ENCODE measurements at places on chromosomes 1 and 21.

- H3K4me1 ChIP-seq: no peaks in the 10 kb centered on the region
- H3K27me3 ChIP-seq: no peaks in the 10 kb centered on the region
- H3K36me3 ChIP-seq: no peaks in the 10 kb centered on the region
- no peak overlapping the region for H3K27ac ChIP-seq
- DNase-seq: no peak
- H3K4me3 ChIP-seq: no peak overlapping the region
Measured at GRCh38 chr1:113095790-113096455, 22.9 kb downstream of the LRIG2 start.

- no peaks in the 10 kb centered on the region for H3K36me3 ChIP-seq
- H3K27me3 ChIP-seq: no peaks in the 10 kb centered on the region
- no peaks in the 10 kb centered on the region for H3K4me1 ChIP-seq
- DNase-seq: no peak
Measured at GRCh38 chr1:55364216-55364615, 149.1 kb upstream of the USP24 start.

- no peaks in the 10 kb centered on the region for H3K4me1 ChIP-seq
- H3K27me3 ChIP-seq: no peaks in the 10 kb centered on the region
- DNase-seq: no peak
- no peaks in the 10 kb centered on the region for H3K36me3 ChIP-seq
- H3K27ac ChIP-seq: no peak overlapping the region
Measured at GRCh38 chr1:206591226-206591625, 21.0 kb downstream of the EIF2D start.

DNA sequence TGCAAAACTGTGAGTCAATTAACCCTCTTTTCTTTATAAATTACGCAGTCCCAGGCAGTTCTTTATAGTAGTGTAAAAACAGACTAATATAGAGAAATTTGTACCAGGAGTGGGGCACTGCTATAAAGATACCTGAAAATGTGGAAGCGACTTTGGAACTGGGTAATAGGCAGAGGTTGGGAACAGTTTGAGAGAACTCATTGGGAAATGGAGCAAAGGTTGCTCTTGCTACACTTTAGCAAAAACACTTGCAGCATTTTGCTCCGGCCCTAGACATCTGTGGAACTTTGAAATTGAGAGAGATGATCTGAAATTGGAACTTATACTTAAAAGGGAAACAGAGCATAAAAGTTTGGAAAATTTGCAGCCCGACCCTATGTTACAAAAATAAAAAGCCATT is 810.9 kb downstream of the LTN1 start:
- H3K27ac ChIP-seq: no peak overlapping the region
- no peak for DNase-seq
- no peaks in the 10 kb centered on the region for H3K36me3 ChIP-seq
- no peak overlapping the region for H3K4me3 ChIP-seq
- no peaks in the 10 kb centered on the region for H3K27me3 ChIP-seq

DNA sequence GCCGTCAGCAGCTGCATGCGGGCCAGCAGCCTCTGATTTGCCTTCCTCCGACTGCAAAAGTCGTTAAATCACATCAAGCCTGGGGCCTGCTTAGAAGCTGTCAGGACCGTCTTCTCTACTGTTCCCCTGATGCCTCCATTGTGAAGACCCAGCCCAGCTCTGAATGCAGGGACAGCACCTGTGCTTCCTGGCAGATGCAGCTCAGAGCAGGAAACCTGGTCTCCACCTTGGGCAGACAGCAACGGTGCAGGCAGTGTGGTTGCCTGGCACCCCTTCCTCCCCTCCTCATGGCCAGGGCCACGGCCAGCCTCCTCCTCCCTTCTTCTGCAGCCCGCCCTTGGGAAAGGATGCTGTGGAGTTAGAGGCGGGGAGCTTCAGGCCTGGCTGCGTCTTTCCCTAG is 92.3 kb upstream of the COL6A1 start:
- DNase-seq: no peak
- H3K4me3 ChIP-seq: no peak overlapping the region
- H3K27me3 ChIP-seq: no peaks in the 10 kb centered on the region
- H3K4me1 ChIP-seq: no peaks in the 10 kb centered on the region

DNA sequence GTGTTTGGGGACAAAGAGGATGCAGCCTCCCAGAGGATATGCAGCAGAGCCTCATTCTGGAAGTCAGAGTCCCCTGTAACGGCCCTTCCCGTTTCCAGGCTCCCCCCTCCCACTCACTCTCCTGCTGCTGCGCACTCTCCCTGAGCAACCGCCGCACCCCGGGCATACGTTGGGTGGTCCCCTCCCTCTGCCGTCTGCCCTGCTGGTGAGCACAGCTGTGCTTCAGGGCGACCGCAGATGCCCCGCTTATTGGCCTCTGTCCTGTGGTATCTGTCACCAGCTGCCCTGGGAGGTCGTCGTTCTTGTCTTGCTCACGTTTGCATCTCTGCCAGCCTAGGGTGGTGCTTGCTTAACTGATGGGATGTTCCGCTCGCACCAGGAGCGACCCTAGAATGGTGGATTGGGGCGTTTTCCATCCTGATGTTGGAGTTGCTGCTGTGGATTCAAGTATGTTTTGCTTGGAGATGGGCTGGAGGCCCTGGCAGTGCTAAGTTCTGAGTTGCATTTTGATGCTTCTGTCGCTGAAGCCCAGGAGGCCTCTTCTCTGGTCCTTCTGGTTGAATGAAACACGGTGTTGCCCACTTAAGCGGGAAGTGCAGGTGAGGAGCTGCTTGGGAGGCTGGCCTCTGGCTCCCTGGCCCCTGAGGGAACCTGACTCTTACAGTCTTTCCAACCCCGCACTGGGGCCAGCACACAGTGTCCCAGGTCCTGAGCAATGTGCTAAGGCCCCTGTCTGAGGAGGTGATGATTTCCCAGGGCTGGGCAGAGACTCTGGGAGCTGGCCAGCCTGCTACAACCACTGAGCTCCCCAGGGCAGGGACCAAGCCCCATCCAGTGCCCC is 3.2 kb downstream of the TMEM201 start:
- H3K4me1 ChIP-seq: peaks cover 8% of the 10 kb centered on the region
- H3K4me3 ChIP-seq: no peak overlapping the region
- no peaks in the 10 kb centered on the region for H3K36me3 ChIP-seq
- H3K27me3 ChIP-seq: no peaks in the 10 kb centered on the region
- no peak overlapping the region for H3K27ac ChIP-seq

DNA sequence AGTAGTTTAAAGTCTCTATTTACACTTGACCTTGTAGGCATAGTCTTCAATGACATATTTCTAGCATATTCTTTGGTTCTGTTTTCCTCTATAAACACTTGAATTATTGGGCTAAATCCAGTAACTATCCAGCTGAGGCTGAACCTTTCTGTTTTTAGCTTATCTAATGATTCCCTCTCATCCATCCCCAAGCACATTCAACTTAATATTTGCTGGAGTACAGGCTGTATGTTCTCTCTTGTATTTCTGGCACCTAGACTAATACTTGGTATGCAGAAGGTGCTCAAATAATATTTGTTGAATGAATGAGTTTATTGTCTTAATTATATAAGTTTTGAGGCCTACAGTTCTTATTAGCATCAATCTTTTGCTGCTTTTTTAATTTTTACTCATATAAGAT is 88.7 kb downstream of the RABGAP1L start:
- H3K4me1 ChIP-seq: no peaks in the 10 kb centered on the region
- no peaks in the 10 kb centered on the region for H3K27me3 ChIP-seq
- no peak overlapping the region for H3K27ac ChIP-seq
- H3K4me3 ChIP-seq: no peak overlapping the region
- H3K36me3 ChIP-seq: no peaks in the 10 kb centered on the region

GRCh38 chr1:24186993-24187790 is at the start of gene IFNLR1:
IFNLR1 (minus strand) TSS chr1:24187289; CDS start chr1:24187248, 41 bp downstream.
- peak within 1 kb of the TSS; percentile 79 for H3K4me3 ChIP-seq
- H3K27ac ChIP-seq: no peak within 1 kb of the TSS
- no peaks in the 10 kb centered on the region for H3K27me3 ChIP-seq

- H3K4me3 ChIP-seq: no peak overlapping the region
- H3K4me1 ChIP-seq: peaks cover 2% of the 10 kb centered on the region
- peak; percentile 40 for DNase-seq
- no peaks in the 10 kb centered on the region for H3K27me3 ChIP-seq
Measured at GRCh38 chr1:36846357-36846756, 188.0 kb downstream of the GRIK3 start.

DNA sequence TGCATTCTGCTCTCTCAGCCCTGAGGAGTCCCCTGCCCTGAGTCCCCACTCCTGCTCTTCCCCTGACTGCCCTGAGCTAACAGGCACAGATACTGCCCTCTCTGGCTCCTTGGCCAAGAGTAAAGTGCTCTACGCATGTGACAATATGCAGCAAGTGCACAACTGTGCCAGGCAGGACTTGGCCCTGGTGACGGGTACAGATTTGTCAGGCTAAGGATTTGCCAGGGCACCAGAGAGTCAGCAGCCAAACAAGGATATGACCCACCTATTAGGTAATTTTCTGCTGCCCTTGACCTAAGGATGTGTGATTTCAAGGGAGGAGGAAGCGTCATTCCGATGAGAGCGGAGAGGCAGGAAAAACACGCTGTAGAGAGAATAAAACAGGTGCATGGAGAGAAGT is 339.0 kb downstream of the PTPRU start:
- no peak overlapping the region for H3K27ac ChIP-seq
- H3K4me1 ChIP-seq: no peaks in the 10 kb centered on the region
- no peaks in the 10 kb centered on the region for H3K27me3 ChIP-seq
- H3K4me3 ChIP-seq: no peak overlapping the region

DNA sequence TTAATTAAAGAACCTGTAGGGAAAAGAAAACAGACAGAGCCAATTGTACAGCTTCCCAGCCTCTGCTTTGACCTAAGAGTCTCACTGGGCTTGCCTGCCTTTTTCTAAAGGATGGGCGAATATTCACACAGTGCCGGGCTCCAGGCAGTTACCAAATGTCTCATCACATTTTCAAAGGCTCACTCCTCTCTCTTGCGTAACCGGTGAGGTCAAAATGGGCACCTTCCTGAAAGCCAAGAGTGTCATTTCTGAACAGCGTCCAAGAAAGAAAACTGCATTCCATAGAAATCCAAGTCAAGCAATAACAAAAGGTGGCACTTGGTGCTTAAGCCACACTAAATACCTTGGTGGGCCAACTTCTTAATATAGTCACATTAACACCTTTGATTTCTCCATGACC is 710 bp upstream of the PALMD start:
- H3K4me1 ChIP-seq: peaks cover 6% of the 10 kb centered on the region
- H3K4me3 ChIP-seq: no peak overlapping the region
- H3K36me3 ChIP-seq: no peaks in the 10 kb centered on the region

GRCh38 chr21:42460391-42461184 is 35.4 kb downstream of the RSPH1 start:
- H3K36me3 ChIP-seq: no peaks in the 10 kb centered on the region
- no peak overlapping the region for H3K27ac ChIP-seq
- no peak overlapping the region for H3K4me3 ChIP-seq
- H3K4me1 ChIP-seq: peaks cover 12% of the 10 kb centered on the region

DNA sequence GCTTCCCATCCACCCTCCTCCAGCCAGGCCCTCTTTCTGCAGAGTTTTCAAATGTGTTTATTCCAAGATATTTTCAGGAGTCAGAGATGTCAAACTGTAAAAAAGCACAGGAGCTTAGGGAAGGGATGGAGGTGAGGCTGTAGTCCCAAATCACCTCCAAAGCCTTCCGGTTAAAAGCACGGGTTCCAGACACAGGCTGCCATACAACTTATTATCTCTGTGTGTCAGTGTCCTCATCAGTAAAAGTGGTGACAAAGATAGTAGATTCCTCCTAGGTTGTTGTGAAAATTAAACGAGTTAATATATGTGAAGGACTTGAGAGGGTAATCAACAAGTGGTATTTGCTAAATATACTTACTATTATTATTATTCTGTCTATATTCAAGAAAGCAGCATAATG is 15.1 kb downstream of the S100A7A start:
- DNase-seq: no peak
- H3K4me1 ChIP-seq: no peaks in the 10 kb centered on the region
- H3K36me3 ChIP-seq: no peaks in the 10 kb centered on the region
- H3K4me3 ChIP-seq: no peak overlapping the region
- no peaks in the 10 kb centered on the region for H3K27me3 ChIP-seq
- H3K27ac ChIP-seq: no peak overlapping the region

DNA sequence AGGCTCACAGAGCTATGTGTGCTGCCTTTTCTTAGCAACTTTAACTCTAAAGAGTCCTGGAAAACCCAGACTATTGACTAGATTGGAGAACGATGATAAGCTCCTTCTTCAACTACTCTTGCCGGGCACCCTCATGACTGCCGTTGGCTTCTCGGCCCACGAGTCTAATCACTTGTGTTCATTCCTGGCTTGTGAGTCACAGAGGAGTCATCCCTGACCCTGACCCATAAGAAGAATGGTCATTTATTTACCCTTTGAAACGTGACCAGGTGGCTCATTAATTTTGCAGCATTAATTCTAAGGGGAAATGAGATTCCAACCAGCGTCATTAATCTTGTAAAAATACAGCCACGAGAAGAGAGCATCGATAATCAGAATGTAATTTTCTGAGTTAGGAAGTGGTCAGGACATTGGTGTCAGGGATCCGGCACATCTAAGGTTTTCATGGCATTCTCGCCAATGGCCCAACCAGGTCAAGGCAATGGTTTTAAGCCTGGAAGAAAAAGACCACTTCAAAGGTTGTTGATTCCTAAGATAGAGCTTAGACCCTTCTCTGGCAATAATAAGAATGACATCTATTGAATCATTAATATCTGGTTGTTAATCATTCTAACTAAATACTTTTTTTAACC is 183.6 kb upstream of the RUNX1 start:
- H3K4me3 ChIP-seq: no peak overlapping the region
- no peaks in the 10 kb centered on the region for H3K27me3 ChIP-seq
- DNase-seq: peak; percentile 71
- no peaks in the 10 kb centered on the region for H3K4me1 ChIP-seq
- H3K36me3 ChIP-seq: no peaks in the 10 kb centered on the region

GRCh38 chr1:8354038-8354437 is 36.1 kb downstream of the SLC45A1 start:
- no peak overlapping the region for H3K4me3 ChIP-seq
- H3K27me3 ChIP-seq: no peaks in the 10 kb centered on the region
- no peaks in the 10 kb centered on the region for H3K4me1 ChIP-seq
- no peak for DNase-seq
- peaks cover 12% of the 10 kb centered on the region for H3K36me3 ChIP-seq

DNA sequence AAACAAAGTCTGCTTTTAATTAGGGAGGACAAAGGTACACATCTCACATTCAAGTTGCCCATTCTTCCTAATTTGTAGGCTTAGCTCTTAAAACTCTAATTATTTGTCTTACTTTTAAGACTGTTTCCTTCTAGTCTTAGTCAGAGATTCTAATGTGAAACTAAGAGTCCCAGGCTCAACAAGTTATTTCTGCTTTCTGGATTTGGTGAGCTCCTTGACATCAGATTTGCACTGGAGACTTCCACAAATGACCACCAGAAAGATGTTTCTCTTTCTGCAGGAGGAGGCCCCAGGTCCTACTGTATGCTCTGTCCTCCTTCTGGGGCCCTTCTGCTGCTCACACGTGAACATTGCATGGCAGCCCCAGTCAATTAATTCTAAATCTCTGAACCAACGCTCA is 194.2 kb upstream of the JUN start:
- H3K27me3 ChIP-seq: no peaks in the 10 kb centered on the region
- H3K36me3 ChIP-seq: no peaks in the 10 kb centered on the region
- no peak for DNase-seq
- no peak overlapping the region for H3K4me3 ChIP-seq
- peaks cover 6% of the 10 kb centered on the region for H3K4me1 ChIP-seq
- H3K27ac ChIP-seq: no peak overlapping the region

- no peak overlapping the region for H3K27ac ChIP-seq
- no peak overlapping the region for H3K4me3 ChIP-seq
- H3K36me3 ChIP-seq: no peaks in the 10 kb centered on the region
- no peak for DNase-seq
- H3K27me3 ChIP-seq: no peaks in the 10 kb centered on the region
Measured at GRCh38 chr1:3750741-3751140, 1.5 kb upstream of the CCDC27 start.

GRCh38 chr1:171654201-171654941 is 1.9 kb upstream of the MYOC start:
- H3K27ac ChIP-seq: no peak overlapping the region
- no peaks in the 10 kb centered on the region for H3K36me3 ChIP-seq
- no peak overlapping the region for H3K4me3 ChIP-seq
- H3K27me3 ChIP-seq: no peaks in the 10 kb centered on the region
- no peaks in the 10 kb centered on the region for H3K4me1 ChIP-seq
